ENCODE measurements at places on chromosomes 6 and 20. TPM values are rescaled to one million over a fixed set of nuclear protein-coding genes. Genes with fewer than 3 reads are reported as not detected.

DNA sequence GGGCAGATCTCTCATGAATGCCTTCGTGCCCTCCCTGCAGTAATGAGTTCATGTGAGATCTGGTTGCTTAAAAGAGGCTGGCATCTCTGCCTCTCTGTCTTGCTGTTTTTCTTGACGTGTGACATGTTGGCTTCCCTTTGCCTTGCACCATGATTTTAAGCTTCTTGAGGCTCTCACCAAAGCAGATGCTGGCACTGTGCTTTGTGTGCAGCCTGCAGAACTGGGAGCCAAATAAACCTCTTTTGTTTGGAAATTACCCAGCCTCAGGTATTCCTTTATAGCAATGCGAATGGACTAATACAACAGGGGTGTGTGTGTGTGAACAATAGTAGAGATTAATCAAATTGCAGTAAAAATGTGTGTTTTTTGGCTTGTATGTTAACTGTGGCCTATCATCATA lies 8.1 kb downstream of the AKAP7 start:
- no peaks in the 10 kb centered on the region for H3K4me1 ChIP-seq
- no peak overlapping the region for H3K4me3 ChIP-seq
- H3K36me3 ChIP-seq = no peaks in the 10 kb centered on the region

GRCh38 chr6:168774381-168774780 lies 333.4 kb downstream of the SMOC2 start:
- no peaks in the 10 kb centered on the region for H3K36me3 ChIP-seq
- H3K27me3 ChIP-seq = no peaks in the 10 kb centered on the region

DNA sequence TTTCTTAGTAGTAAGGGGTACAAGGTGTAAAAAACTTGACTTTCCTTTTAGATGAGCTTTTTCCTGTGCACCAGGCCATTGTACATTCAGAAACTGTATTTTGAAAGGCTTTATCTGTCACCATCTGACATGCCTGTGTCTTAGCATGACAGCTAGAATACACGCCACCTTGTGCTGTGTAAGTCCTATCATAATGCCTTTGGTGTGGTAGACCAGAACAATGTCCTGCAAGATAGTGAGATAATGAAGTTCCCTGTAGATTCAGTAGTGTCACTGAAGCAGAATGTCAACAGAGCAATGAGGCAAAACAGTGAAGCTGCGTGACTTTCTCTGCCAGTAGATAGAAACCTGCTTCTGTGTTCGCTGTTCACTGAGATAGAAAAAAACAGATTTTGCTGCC lies 105.8 kb downstream of the JAG1 start:
- no peaks in the 10 kb centered on the region for H3K27me3 ChIP-seq
- H3K27ac ChIP-seq = no peak overlapping the region
- no peak overlapping the region for H3K4me3 ChIP-seq

- no peak overlapping the region for H3K27ac ChIP-seq
- H3K27me3 ChIP-seq = no peaks in the 10 kb centered on the region
- no peaks in the 10 kb centered on the region for H3K36me3 ChIP-seq
- DNase-seq = no peak
- no peak overlapping the region for H3K4me3 ChIP-seq
- no peaks in the 10 kb centered on the region for H3K4me1 ChIP-seq
Observed at GRCh38 chr6:47073125-47074110, 31.3 kb upstream of the ADGRF1 start.

Gene CYP39A1
- not detected for total RNA-seq

DNA sequence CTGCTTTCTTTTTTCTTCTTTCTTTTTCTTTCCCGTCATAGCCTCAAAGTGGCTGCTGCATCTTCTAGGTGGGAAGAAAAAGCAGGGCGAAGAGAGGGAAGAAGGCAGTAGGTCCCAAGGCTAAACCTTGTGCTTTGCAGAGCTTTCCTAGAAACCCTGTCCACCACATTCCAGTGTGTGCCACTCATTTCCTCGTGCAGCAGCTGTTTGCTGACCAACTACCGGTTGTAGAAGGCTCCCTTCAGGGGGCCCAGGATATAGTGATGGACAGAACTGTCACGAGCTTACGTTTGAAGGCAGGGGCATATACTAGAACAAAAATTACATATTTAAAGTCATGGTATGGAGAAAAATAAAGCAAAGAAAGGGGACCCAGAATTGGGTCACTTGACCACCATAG lies 103.0 kb downstream of the SASH1 start:
- H3K27ac ChIP-seq = no peak overlapping the region
- DNase-seq = no peak
- H3K4me3 ChIP-seq = no peak overlapping the region

- H3K36me3 ChIP-seq = peaks cover 4% of the 10 kb centered on the region
- no peak for DNase-seq
- peaks cover 34% of the 10 kb centered on the region for H3K4me1 ChIP-seq
- H3K27me3 ChIP-seq = no peaks in the 10 kb centered on the region
- H3K27ac ChIP-seq = no peak overlapping the region
Observed at GRCh38 chr20:50815162-50815989, 20.5 kb downstream of the BCAS4 start.

GRCh38 chr6:56244528-56245253 lies 2.7 kb downstream of the COL21A1 start:
- no peaks in the 10 kb centered on the region for H3K4me1 ChIP-seq
- DNase-seq = no peak
- H3K27me3 ChIP-seq = peaks cover 7% of the 10 kb centered on the region
- H3K4me3 ChIP-seq = no peak overlapping the region

Gene HCK
- total RNA-seq = 0.67 TPM

- H3K36me3 ChIP-seq = no peaks in the 10 kb centered on the region
- H3K27ac ChIP-seq = no peak overlapping the region
- DNase-seq = no peak
- no peaks in the 10 kb centered on the region for H3K27me3 ChIP-seq
- no peaks in the 10 kb centered on the region for H3K4me1 ChIP-seq
Observed at GRCh38 chr6:113181164-113181563, 676.0 kb upstream of the MARCKS start.

DNA sequence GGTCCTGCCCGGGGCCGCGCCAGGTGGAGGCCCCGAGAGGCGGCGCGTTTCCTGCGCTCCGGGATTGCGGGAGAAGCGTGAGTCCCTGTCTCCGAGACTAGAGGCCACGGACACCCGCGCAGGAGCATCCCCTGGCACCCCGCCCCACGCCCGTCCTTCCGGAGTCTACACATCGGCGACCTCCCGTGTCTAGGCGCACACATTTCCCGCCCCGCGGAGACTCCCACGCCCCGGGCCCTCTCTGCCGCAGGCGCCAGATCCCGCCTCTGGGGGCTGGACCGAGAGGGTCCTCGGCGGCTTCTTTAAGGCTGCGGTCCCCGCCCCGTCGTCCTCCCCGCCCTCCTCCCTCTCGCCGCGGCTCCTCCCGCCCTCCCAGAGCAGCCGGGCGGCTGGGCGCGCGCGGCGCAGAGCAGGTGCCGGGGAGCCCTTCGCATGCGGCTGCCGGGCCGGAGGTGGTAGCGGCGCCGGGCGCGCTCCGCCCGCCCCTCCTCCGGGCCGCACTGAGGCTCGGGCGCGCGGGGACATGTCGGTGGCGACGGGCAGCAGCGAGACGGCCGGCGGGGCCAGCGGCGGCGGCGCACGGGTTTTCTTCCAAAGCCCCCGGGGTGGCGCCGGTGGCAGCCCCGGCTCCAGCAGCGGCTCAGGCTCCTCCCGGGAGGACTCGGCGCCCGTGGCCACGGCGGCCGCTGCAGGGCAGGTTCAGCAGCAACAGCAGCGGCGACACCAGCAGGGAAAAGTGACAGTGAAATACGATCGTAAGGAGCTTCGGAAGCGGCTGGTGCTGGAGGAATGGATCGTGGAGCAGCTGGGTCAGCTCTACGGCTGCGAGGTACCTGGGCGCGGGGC lies at the start of gene PPP1R14C:
Gene PPP1R14C, plus strand, starts transcription at position 375 of the 846 bp plus-strand sequence. Its CDS starts 149 bp downstream, at position 524.
- no peak within 1 kb of the TSS for H3K27ac ChIP-seq
- DNase-seq = no peak
- H3K4me3 ChIP-seq = peak within 1 kb of the TSS; percentile 30
- peaks cover 65% of the 10 kb centered on the region for H3K27me3 ChIP-seq

Gene SMPDL3A
- total RNA-seq = 0.52 TPM

DNA sequence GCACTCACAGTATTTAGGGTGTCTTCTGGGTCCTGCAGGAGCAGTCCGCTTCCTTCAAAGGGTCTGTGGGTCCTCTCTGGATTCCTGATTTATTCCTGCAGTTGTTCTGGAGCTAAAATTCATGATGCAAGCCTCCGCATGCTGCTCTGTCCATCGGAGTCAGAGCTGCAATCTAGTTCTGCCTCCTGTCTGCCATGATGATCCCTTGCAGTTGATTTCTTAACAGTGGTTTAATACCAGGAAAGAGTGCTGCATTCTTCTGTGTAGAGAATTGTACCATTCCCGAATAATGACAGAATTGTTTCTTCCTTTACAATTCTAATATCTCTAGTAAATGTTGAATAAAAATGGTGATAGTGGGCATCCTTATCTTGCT lies 72.0 kb upstream of the B3GAT2 start:
- DNase-seq = no peak
- no peaks in the 10 kb centered on the region for H3K36me3 ChIP-seq
- H3K27ac ChIP-seq = no peak overlapping the region
- no peaks in the 10 kb centered on the region for H3K4me1 ChIP-seq

- no peaks in the 10 kb centered on the region for H3K27me3 ChIP-seq
- H3K4me3 ChIP-seq = no peak overlapping the region
- no peak for DNase-seq
- H3K27ac ChIP-seq = no peak overlapping the region
Observed at GRCh38 chr20:45924391-45925261, 9.9 kb upstream of the PCIF1 start.

- no peaks in the 10 kb centered on the region for H3K36me3 ChIP-seq
- DNase-seq = no peak
- H3K4me3 ChIP-seq = no peak overlapping the region
- no peaks in the 10 kb centered on the region for H3K4me1 ChIP-seq
- H3K27me3 ChIP-seq = no peaks in the 10 kb centered on the region
Observed at GRCh38 chr6:6890400-6890858, 217.3 kb upstream of the RREB1 start.

GRCh38 chr6:12371151-12371550 lies 81.0 kb downstream of the EDN1 start:
- DNase-seq = no peak
- no peak overlapping the region for H3K4me3 ChIP-seq
- no peaks in the 10 kb centered on the region for H3K4me1 ChIP-seq
- no peaks in the 10 kb centered on the region for H3K36me3 ChIP-seq
- peaks cover 5% of the 10 kb centered on the region for H3K27me3 ChIP-seq
- no peak overlapping the region for H3K27ac ChIP-seq

DNA sequence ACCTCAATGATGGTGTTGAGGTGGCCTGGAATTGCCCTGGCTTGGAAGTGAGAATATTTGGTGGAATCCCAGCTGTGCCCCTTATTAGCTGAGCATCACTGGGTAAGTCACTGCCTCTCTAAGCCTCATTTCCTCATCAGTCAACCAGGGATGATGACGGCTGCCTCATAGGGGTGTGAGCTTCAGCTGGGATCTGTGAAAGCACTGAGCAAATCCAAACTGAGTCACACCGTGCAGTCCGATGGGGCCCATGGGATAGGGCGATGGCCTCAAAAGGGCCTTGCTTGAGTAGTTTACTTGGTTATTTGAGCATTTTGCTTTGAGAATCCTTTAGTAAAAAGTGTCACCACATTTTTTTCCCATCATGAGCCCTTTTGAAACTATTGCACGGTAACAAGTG lies 1.1 kb downstream of the SLC22A1 start:
- H3K36me3 ChIP-seq = no peaks in the 10 kb centered on the region
- no peak overlapping the region for H3K27ac ChIP-seq
- H3K27me3 ChIP-seq = no peaks in the 10 kb centered on the region
- DNase-seq = no peak
- H3K4me1 ChIP-seq = no peaks in the 10 kb centered on the region

DNA sequence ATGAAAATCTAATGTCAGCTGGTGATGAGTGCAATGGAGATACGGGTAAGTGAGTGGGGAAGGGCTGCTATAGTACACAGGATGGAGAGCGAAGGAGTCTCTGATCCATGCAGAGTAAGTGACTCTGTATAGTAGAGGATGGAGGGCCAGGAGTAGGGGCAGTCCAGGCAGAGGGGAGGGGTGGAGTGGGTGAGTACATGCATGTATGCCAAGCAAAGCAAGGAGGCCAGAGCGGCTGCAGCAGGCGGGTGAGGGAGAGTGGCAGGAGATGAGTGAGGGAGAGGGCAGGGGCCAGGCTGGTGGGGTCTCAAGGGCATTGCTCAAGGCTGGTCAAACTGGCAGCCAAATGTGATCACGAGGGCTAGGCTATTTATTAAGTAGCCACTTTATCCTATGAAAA lies 94.0 kb downstream of the PREP start:
- no peak for DNase-seq
- H3K27me3 ChIP-seq = no peaks in the 10 kb centered on the region
- H3K36me3 ChIP-seq = peaks cover 36% of the 10 kb centered on the region

- no peak overlapping the region for H3K27ac ChIP-seq
- no peak for DNase-seq
- H3K36me3 ChIP-seq = no peaks in the 10 kb centered on the region
- H3K27me3 ChIP-seq = no peaks in the 10 kb centered on the region
- no peak overlapping the region for H3K4me3 ChIP-seq
Observed at GRCh38 chr6:116666869-116667268, 1.7 kb downstream of the ZUP1 start.

DNA sequence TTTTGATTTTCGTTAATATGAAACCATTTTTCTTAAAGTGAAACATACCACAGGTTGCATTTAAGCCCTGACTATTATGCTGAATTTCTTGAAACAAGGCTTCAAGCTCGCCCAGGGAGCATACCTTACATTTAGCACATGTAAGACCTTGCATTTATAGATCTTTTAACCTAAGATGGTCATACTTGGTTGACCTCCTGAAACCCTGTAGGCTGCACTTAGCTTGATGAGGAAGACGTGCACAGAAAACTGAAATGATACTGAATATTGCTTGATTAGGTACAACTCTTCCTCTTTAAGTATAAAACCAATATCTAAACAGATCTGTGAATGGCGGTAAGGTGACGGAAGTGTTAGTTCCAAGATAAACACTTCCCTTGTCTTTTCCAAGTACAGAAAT lies 82.2 kb downstream of the CTNNBL1 start:
- H3K27ac ChIP-seq = no peak overlapping the region
- H3K36me3 ChIP-seq = peaks cover 30% of the 10 kb centered on the region
- H3K4me3 ChIP-seq = no peak overlapping the region
- DNase-seq = no peak

- no peak overlapping the region for H3K27ac ChIP-seq
- H3K4me1 ChIP-seq = no peaks in the 10 kb centered on the region
- H3K36me3 ChIP-seq = peaks cover 17% of the 10 kb centered on the region
- H3K27me3 ChIP-seq = no peaks in the 10 kb centered on the region
- no peak overlapping the region for H3K4me3 ChIP-seq
Observed at GRCh38 chr6:35014341-35014740, 125.3 kb downstream of the ANKS1A start.

- DNase-seq = no peak
- H3K27ac ChIP-seq = no peak overlapping the region
- H3K36me3 ChIP-seq = no peaks in the 10 kb centered on the region
- H3K4me3 ChIP-seq = no peak overlapping the region
- no peaks in the 10 kb centered on the region for H3K27me3 ChIP-seq
- H3K4me1 ChIP-seq = no peaks in the 10 kb centered on the region
Observed at GRCh38 chr6:132651062-132651461, 7.9 kb downstream of the TAAR1 start.

Gene MUCL3
- total RNA-seq = not detected

Measured in CD4-positive, alpha-beta T cell (primary cell).